ENCODE measurements at places on chromosomes 7 and 10.

GRCh38 chr10:84007482-84007881, 131.8 kb upstream of the GHITM start:
- DNase-seq = no peak

DNA sequence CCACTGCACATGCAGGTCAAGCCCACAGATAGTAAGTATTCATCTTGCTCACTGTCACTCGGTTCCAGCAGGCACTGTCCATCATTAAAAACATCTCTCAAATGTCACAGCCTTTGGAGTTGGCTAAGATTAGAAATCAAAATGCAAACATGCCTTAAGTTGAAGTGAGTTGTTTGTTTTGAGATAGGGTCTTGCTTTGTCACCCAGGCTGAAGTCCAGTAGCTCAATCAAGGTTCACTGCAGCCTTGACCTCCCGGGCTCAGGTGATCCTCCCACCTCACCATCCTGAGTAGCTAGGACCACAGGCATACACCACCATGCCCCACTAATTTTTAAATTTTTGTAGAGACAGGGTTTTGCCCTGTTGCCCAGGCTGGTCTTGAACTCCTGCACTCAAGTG, 98.1 kb downstream of the EBF3 start:
- DNase-seq = no peak

- DNase-seq = no peak
Observed at GRCh38 chr10:72353028-72353964, 1.4 kb downstream of the DNAJB12 start.

DNA sequence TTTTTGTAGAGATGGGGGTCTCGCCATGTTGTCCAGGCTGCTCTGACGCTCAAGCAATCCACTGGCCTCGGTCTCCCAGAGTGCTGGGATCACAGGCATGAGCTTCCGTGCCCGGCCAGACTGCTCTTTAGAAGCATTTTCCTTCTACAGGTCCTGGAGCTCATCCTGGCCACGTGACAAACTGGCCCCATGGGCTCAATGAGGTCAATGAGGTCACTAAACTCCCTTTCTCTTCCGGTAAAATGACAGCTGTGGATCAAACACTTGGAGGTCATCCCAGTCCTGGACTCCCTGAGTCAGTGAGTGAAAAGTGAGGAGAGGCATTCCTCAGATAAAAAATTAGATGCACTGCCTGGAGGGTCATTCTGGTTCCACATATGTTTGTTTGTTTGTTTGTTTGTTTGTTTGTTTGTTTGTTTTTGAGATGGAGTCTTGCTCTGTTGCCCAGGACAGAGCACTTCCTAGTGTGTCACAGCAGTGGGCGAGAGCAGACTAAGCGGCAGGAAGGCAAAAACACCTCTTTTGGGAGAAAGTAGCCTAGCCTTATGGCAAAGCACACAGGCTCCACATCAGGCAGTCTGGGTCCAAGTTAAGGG, 134.9 kb downstream of the TNS3 start:
- DNase-seq = no peak

DNA sequence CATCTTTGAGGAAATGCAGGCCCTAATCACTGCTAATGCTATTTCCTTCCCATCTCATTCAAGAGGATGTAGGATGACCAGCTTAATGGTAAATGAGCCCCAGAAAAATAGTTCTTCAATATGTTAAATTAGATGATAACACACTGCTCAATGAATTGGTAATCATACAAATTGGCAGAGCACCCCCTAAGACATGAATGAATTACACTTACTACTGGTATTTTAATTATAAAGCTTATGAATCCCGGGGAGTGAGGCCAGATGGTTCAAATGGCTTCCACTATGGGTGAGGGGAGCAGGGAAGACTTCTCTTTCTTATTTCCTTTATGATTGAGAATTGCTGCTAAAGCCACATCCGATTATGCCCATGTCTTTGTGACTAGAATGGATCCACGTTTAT, 159.2 kb upstream of the TARP start:
- DNase-seq = no peak
